CD14-positive monocyte (primary cell): ENCODE measurements at places on chromosomes 1 and 21.

- DNase-seq = no peak
Measured at GRCh38 chr1:94202241-94202640, 35.1 kb downstream of the ARHGAP29 start.

DNA sequence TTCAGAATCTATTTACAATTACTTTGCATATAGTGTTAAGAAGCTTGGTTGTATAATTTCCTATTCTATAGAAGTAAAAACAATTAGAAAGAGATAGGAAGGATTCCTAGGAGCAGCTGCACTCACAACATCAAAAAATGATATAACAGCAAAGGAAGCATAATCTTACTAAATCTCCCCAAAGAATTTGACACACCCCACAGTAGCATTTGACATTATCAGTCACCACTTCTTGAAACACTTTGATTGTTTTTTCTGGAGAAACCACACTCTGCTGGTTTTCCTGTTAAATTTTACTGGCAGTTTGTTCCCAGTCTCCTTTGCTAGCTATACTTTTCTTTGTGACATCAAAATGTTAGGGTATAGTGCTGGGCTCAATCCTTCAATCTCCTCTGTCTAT, 100.8 kb upstream of the KIAA1614 start:
- DNase-seq = no peak

- no peak for DNase-seq
Measured at GRCh38 chr1:205315008-205315618, 6.4 kb downstream of the NUAK2 start.

DNA sequence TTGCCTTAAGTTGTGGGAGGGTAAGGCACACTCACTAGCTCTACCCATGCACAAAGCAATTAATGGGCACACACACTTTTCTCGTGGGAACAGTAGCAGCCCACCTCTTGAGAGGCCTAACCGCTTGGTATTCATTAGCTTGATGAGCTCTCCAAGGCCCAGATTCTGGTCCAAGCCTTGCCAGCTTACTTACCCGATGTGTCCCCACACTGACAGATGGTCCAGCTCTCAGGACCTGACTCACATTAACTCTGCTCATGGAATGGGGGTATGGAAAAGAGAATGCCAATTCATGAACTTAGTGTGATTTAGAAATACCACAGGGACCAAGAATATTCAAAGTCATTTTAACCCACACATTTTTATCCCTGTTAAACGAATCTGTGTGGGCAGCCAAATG, 106.8 kb upstream of the CACHD1 start:
- no peak for DNase-seq

DNA sequence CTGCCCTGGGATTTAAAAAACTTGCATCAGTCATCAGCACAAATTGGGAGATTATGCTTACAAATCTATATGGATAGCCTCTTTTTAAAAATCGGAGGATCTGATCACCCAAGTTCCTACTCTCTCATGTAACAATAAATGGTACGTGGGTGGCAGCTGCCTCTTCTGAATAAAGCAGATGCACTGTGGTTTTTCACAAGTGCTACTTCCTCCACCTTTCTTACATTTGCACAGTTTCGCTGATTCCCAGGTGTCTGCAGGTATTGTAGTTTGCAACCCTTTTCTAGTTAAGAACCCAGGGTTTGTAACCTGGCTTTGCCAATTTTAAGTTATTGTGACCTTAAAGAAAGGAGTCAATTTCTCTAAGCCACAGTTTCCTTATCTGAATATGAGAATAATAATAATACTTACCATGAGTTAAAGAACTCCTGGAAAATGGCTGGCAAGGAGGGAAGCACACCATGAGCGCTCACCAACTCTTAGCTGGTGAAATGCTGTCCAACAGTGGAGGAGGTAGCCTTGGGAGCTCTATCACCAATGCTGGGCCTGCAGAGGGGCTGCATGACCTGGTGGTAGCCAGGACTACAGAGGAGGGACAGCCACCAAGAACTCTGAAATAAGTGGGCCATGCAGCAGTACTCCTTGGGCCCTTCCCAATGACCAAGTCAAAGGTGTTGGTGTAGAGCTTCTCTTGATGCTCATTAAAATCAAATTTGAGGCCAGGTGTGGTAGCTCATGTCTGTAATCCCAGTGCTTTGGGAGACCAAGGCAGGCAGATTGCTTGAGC, 30.2 kb upstream of the KCNA2 start:
- DNase-seq = no peak

DNA sequence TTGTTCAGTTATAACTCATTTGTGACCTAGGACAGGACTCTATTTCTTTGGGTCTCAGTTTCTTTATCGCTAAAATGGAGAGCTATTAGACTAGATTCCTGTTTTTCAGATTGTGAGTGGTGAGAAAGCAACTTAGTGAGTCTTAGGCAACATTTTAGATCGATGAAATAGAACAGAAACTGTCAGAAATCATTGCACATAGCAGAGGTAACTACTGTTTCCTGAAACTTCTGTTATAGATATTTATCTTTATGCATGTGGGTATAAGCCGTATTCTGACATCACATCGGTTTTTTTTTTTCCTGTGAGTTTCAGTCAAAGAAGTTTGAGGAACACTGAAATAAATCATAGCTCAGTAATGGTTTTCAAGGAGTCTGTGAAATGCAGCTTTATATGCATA, 42.1 kb upstream of the DNAJC6 start:
- DNase-seq = no peak

DNA sequence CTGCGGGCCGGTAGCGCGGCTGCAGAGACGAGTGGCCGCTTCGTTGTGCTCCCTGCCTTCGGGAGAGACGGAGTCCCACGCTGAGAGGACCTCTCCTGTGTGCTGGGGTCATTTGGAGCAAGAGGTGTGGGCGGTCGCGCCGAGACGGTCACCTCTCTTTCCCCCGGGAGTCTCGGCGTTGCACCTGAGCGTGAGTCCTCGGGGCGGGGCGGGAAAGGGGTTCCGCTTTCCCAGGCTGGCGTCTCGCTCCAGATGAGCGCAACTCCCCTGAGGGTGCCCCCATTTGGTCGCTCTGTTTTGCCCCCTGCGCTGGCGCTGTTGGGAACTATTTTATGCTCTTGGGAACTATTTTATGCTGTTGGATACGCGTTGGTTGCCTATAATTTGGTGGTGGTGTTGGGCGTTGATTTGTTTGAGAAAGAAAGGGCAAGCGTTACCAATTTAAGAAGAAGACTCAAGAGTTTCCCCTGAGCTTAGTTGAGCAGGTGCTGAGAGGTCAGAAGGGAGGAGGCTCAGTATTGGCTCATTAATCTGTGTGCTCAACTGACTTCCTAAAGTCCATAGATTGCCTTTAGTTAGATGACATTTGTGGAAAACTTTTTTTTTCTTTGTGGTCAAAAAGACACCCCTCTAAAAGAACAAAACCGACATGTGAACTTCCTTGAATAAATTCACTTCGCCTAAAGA, 683 bp downstream of the LRRC8B start:
- peak; percentile 47 for DNase-seq

- DNase-seq = no peak
Measured at GRCh38 chr1:97190326-97190725, 468.7 kb downstream of the PTBP2 start.

- DNase-seq = no peak
Measured at GRCh38 chr1:110393286-110393685, 2.5 kb upstream of the SLC16A4 start.

- DNase-seq = peak; percentile 29
Measured at GRCh38 chr21:44013380-44014088, 1.4 kb downstream of the TRAPPC10 start.

DNA sequence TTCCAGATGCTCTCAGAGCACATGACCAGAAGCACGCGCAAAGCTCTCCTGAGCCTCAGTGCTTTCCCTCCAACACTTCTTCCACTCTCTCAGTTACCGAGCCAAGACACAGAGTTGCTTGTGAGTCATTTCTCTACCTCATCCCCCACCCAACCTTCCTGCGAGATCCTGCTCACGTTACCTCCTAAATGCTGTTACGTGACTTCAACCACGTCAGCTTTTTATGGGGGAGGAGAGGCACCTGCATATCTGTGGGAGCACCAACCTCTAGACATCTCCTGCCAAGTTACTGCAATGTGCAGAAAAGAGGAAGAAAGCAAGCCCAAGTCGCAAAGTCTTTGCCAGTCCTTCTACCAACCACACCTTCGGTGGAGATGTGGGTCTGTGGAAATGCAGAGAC, 27.2 kb upstream of the ERG start:
- DNase-seq = no peak

GRCh38 chr1:206570529-206570928, 41.7 kb downstream of the EIF2D start:
- DNase-seq = no peak

GRCh38 chr1:47537966-47538365, 100.1 kb downstream of the FOXD2 start:
- no peak for DNase-seq

DNA sequence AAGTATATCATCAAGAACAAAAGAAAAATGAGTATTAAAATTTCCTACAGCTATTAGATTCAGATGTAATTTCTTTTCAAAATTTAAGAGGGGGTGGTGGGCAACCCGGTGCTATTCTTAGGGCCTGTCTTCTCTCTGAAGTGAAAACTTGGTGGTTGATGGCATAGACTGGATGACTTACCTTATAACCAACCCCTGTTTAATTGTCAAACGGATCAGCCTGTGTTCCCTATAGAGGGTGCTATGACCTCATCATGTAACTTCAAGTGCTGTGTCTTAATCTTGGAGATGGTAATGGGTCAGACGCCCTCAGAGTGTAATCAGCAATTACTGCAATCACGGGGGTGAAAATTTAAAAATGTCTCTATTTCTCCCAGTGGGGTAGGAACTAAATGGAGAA, 176.2 kb downstream of the PCP4 start:
- no peak for DNase-seq

GRCh38 chr21:15441992-15442391, 287.8 kb upstream of the USP25 start:
- DNase-seq = no peak

DNA sequence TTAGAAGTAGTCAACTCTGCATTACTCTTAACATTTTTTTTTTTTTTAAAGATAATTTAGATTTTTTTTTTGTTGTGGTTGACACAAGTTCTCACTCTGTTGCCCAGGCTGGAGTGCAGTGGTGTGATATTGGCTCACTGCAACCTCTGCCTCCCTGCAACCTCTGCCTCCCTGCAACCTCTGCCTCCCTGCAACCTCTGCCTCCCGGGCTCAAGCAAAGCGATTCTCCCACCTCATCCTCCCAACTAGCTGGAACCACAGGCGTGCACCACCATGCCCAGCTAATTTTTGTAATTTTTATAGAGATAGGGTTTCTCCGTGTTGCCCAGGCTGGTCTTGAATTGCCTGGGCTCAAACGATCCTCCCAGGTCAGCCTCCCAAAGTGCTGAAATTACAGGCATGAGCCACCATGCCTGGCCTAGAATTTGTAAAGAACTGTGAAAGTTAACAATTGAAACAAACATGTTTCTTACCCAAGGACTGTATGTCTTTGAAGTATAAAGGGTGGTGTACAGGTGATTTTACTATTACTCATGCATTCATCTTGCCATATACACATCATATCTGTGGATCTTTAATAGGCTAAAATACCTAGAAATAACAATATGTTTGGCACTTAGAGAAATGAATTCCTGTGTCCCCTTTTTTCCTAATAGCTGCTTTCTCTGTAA, 114.7 kb downstream of the ATP5PO start:
- DNase-seq = no peak

DNA sequence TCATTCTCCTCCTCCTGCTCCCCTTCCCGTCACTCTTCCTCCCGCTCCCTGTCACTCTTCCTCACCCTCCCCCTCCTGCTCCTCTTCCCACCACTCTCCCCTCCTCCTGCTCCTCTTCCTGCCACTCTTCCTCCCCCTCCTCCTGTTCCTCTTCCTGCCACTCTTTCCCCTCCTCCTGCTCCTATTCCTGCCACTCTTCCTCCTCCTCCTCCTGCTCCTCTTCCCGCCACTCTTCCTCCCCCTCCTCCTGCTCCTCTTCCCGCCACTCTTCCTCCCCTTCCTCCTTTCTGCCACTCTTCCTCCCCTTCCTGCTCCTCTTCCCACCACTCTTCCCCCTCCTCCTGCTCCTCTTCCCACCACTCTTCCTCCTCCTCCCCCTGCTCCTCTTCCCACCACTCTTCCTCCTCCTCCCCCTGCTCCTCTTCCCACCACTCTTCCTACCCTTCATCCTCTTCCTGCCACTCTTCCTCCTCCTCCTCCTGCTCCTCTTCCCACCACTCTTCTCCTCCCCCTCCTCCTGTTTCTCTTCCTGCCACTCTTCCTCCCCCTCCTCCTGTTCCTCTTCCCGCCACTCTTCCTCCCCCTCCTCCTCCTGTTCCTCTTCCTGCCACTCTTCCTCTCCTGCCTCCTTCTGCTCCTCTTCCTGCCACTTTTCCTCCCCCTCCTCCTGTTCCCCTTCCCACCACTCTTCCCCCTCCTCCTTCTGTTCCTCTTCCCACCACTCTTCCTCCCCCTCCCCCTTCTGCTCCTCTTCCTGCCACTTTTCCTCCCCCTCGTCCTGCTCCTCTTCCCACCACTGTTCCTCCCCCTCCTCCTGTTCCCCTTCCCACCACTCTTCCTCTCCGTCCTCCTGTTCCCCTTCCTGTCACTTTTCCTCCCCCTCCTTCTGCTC, 28.7 kb upstream of the ARTN start:
- no peak for DNase-seq

- DNase-seq = no peak
Measured at GRCh38 chr1:168170564-168171508, 7.9 kb upstream of the TIPRL start.

DNA sequence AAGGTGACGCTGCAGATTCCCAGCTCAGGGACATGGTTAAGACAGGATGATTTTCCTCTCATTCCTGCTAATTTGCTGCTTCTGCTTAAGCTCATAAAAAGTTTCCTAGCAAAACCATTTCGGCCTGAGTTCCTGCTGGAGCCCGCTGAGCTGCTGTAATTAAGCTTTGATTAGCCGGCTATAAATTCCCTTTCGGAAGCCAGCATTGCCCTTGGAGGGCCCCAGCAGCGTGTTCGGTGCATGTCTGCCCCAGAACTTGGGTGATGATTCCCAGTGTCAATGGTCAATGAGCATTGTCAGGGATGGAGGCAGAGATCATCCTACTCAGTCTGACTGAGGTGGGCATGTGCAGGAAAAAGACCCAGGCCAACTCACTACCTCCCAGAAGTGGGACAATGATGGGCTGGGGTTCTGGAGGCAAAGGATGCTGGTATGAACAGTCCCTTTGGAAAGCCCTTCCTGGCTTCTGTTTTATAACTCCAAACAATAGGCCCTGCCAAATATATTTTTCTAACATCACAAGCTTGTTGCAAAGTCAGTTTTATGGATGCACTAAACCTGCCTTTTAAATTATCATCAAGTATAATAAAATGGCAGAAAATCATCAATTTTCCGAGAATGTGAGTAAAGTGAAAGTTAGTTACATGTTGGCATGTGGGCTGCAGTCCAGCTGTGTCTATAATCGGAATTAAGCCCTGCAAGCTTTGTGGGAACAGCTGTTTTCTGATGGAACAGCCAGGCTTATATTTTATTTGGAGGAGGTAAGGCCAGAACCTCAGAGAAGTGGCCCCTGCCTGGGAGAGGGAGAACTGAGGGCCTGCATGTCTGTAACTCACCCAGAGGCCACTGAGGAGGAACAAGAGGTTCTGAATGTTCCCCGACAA, 257.1 kb downstream of the GRIK3 start:
- no peak for DNase-seq

DNA sequence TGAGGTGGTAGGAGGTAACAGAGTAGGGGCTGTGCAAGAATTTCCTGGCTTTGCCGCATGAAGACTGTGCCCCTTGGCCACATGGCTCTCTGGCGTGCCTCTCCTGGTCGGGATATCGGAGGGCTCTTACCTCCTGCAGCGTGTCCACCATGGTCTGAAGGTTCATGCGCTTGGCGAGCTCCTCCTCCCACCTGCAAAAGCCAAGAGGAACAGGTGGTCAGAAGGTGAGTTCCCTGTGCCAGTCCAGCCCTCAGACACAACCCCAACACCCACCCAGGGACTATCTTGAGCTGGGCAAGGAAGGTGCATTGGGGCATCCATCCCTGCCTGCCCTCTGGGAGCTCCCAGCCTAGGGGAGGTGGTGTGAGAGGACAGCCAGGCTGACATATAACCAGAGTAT, 18.6 kb upstream of the ALDH4A1 start:
- no peak for DNase-seq
